Mammary epithelial cell (primary cell): ENCODE measurements at places on chromosomes 11 and 22. TPM values are rescaled to one million over a fixed set of nuclear protein-coding genes. Genes with fewer than 3 reads are reported as not detected.

ARHGAP8 gene
- 45.6 and 47.6 TPM in 2 replicates for total RNA-seq

C22orf42 gene
- total RNA-seq, result not detected in 2 replicates

CSRP3 gene
- total RNA-seq, result not detected

PIH1D2 gene
- 2.2 TPM for total RNA-seq

OR5J2 gene
- total RNA-seq, result not detected

AIFM3 gene
- 5.0 TPM for total RNA-seq

BIK gene
- 3.7 and 5.5 TPM in 2 replicates for total RNA-seq

SEC14L2 gene
- 266 TPM for total RNA-seq

OR6A2 gene
- total RNA-seq, result 0.64 and 0.68 TPM in 2 replicates

DCHS1 gene
- total RNA-seq, result 0.50 TPM

SHISA8 gene
- not detected for total RNA-seq

OR51E2 gene
- not detected for total RNA-seq

TEX54 gene
- total RNA-seq, result not detected

C22orf31 gene
- total RNA-seq, result not detected in 2 replicates

MAJIN gene
- not detected in 2 replicates for total RNA-seq

KCNJ11 gene
- total RNA-seq, result not detected in 2 replicates

ANKK1 gene
- total RNA-seq, result 1.5 TPM in 2 replicates
